ENCODE measurements at places on chromosomes 2 and 18.

- DNase-seq: no peak
Measured at GRCh38 chr2:232629129-232629475, 4.3 kb upstream of the EFHD1 start.

DNA sequence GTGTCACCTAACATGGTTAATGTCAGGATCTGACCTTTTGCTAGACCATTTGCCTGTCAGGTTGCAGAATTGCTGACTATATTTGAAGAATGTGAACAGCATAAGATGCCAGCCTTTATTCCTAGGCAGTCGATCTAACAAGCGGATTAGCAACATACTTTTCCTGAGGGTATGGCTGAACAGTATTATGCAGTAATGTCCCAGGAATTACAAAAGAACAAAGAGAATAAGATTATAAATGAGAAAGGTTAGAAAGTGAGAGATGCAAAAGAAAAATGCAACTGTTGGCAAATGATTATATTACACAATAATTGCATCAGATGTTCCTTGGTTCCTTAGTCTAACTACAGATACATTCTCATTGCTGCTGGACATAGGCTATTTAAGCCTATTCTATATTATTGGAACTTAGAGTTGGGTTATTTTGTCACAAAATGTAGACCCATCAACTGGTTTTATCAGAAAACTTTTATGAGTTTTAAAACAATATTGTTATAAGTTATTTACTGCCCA lies 647.1 kb upstream of the CRIM1 start:
- DNase-seq: no peak

- no peak for DNase-seq
Measured at GRCh38 chr18:76391038-76391437, 104.0 kb downstream of the ZNF516 start.

DNA sequence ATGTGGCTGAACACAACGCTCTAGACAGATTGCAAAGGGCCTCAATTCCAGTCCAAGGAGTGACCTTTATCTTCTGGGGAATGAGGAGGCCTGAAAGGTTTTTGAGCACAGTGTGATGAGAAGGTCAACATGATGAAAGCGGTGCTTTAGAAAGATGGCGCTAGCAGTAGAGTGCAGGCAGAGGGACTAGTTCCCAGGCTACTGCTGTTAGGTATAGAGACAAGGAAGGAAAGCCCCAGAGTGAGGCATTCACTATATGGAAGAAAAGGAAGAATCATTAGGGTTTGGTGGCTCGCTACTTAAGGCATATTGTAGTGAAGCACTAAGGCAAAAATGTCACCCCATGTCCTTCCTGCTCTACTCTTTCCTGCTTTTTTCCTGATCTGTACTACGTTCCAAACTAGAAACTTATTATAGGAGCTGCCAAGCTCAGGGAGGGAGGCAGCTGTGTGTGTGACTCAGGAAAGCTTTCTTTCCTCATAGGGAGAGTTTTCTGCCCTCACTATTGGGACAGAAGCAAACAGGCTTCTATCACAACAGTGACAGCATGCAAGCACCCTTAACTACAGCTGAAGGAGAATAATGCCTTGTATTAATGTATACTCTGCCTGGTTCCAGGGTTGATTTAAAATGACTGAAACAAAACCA lies 160.8 kb upstream of the CAVIN2 start:
- DNase-seq: no peak

DNA sequence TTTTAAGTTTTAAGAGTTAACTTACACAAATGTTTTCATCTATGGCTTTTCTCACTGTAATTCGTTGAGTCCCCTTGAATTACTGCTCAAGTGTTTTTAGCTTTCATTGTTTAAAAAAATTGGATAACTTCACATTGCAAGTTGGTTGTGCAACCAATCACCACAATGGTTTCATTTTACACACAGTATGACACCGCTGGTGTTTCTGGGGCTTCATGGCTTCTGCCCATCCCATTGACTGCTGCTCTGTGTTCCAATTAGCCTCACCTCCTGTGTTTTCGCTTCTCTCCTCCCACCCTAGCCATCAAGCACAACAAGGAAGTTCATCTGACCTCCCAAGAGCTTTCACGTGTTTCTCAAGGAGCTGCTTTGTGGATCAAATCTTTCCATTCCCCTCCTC lies 199.1 kb upstream of the CHAC2 start:
- no peak for DNase-seq
